ENCODE measurements at places on chromosomes 16 and 17.
A peak's percentile ranks its signal among the peaks of the same experiment; 100 is the strongest.

GRCh38 chr17:50055055-50055425 is 870 bp upstream of the ITGA3 start:
- peak; percentile 87 for DNase-seq

DNA sequence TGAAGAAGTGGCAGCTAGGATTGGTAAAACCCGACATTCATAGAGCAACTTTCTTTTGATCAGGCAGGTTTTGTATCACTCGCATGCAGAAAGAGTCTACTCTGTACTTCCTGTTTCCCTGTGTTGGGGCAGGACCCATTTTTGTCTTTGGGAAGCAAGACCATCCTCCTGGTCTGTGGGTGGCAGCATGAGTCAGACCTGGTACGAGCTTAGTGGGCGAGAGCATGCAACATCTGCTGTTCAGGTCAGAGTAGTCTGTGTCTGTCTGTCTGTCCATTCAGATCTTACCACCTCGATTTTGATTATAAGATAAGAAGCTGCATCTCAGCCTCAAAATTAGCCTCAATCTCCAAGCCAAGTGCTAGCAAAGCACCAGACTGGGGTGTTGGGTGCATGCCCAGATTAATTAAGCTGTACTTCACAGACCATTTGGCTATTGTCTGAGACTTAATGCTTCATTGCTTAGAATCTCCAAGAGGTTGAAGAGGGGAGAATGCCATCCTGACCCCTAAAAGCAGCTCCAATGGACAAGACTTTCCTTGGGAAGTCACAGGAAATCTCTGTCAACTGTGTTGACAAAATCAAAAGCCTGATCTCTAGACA is 110.9 kb downstream of the XYLT1 start:
- DNase-seq: no peak

DNA sequence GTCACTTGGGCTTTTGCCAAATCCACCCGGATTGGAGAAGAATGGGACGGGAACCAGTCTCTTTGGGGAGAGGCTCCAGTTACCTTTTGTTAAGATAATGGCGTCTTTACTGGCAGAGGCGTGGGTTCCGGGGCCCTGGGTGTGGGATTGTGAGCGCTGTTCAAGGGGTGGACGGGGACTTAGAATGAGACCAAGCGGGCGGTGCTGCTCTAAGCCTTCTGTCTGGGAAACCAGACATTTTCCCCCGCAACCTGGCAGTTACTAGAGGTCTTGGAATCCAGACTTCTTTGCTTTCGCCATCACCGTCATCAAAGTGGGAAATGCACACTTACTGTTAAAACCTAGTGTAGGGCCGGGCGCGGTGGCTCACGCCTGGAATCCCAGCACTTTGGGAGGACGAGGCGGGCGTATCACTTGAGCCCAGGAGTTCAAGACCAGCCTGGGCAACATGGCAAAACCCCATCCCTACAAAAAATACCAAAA is 706 bp downstream of the TEN1 start:
- DNase-seq: no peak

- no peak for DNase-seq
These were observed 57.2 kb downstream of the TBC1D16 start for GRCh38 chr17:79978548-79978855.

DNA sequence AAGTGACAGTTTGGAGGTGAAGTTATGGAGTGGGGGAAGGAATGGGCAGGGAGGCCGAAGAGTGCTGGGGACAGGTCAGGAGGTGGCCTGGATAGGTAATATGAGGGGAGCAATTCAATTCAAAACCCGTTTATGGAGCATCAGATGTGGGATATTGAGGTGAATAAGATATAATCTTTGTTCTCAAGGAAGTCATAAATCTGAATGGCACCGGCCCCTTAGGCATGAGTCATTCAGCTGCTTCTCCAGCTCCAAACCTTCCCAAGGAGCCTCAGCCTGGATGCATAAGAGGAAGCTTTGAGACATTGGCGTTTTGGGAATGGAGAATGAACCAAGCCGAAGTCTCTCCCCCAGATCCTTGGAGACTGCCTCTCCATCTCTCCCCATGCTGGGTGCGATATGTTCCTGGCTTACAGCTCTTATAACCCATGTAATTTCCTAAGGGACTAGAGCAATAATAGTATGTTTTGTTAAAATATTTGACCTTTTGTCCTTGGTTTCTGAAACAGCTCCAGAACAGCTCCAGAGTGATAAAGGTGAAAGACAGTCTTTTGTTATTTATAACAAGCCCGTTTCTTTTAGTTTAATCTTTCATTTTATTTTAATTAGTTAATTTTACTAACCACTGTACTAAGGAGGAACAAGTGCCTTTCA is 1.7 kb downstream of the TUBG2 start:
- DNase-seq: no peak

DNA sequence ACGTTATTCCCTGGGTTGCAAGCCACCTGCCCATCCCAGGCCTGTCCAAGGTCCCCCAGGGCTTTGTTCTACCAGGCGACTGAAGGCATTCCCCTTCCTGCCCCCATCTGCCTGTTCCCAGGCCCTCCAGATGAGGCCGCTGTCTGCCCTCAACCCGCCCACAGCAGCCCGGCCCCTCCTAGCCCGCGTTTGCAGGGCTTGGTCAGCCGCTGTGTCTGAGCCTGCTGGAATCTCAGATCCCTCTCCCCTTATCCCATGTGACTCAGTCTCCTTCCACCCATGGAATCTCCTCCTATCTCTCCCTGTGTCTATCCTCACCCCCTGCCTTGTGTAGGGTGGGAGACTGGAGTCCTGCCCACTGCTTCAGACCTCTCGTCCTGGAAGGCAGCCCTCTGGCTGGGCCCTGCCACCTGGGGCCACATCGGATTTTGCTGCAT is 186.0 kb upstream of the TNRC6C start:
- no peak for DNase-seq

- DNase-seq: peak; percentile 46
These were observed 8.9 kb downstream of the OR4D1 start for GRCh38 chr17:58156839-58157803.

DNA sequence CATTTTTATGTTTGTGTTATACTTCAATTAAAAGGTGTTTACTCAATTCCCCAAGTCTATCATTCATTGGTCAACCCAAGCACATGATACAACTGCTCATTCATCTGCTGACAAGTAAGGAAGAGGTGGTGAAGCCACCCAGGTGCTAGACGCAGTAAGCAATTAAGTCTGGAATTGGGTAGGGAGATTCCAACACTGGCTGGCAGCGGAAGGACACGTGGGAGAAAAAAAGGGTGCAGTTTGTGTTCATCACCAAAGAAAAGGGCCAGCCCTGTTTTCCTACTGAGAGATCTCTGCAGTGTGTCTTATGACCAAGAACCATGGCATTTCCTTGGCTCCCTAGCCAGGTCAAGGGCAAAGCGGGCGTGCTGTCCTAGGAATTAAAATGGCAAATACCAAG is 11.8 kb upstream of the ZNF23 start:
- no peak for DNase-seq

DNA sequence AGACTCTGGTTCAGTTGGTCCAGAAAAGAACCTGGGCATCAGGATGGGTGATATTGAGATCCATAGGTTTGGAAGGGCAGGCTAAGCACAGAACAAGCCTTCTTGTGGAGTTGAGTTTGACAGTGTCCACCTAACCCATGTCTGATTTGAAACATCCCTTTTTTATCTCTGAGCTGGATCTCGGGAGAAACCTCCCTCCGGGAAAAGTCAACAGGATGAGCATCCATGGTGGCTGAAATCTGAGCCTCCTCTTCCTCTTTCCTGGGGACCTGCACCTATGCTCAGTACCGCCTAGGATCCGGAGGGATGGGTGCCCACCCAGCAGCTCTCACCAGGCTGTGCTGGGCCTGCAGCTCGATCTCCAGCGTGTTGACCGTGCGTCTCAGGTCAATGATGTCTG is 3.4 kb downstream of the KRT32 start:
- no peak for DNase-seq

GRCh38 chr17:50558941-50559614 is 1.4 kb upstream of the CACNA1G start:
- peak; percentile 36 for DNase-seq

GRCh38 chr17:57604771-57605674 is 140.1 kb downstream of the CCDC182 start:
- DNase-seq: no peak

DNA sequence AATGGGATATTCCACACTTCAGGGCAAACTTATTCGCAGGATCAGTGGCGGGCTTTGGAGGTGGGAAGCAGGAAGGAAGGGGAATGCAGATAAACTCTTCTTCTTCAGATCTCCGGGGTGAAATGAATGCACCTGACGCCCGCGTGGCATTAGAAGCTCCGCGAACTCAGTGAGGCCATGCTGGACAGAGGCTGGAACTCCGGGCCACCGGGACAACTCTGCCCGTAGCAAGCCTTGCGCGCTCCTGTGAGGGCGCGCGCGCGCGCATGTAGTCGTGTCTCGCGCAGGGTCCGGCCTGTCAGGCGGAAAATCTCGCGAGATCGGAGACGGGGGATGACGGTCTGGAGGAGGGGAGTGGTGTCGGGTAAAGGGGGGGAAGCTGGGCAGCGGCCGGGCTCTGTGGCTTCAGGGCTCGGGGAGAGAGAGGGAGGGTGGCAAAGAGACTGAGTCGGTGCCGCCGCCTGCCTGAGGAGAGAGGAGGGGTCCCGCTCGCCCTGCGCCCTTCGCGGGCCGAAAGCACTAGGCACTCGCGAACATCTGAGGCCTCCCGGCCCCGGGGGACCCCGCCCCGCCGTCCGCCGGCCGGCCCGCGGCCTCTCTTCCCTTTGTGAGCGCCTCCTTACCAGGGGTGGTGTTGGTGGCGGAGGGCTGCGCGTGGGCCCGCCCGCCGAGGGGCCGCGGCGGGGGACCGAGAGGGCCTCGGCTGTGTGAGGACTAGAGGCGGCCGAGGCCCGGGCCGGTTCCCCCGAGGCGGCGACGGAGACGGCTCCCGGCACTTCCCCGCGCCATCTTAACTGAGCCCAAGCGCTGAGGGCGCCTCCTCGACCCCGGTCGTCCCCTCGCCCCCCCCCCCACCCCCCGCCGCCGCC is at the start of gene TAOK1:
Gene TAOK1, plus strand, starts transcription at position 382 of the 869 bp plus-strand sequence. CDS start 61,186 bp downstream, outside the sequence.
- DNase-seq: peak; percentile 98

DNA sequence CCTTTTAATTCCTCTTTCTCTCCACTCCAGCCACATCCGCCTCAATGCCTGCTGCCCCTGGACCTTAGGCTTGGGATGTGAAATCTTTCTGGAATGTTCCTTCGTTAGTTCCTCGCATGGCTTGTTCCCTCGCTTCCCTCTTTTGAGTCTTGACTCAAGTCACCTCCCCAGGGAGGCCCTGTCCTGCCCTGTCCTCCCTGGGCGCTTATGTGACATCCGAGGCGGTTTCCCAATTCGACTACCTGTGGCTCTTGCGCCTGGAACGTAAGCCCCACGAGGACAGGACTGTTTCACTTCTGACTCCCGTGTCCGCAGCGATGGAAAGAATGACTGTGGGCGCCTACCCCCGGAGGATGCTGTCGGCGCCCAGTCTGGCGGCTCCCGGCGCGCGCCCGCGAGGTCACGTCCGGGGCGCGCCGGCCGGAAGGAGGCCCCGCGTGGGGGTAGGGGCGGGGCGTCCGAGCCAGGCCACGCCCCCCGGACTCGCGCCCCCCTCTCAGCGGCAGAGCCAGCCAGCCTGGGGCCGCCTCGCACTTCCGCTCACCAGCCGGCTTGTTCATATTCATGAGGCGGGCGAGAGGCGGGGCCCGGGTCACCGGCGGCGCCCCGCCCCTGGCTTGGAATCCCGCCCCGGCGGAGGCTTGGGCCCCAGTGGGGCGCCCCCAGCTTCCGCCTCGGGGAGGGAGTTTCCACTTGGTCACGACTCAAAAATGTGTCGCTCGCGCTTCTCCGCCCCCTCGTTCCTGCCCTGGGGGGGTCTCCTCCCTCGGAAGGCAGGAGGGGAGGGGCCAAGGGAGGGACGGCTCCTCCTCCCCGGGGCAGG is 8.4 kb upstream of the GLIS2 start:
- peak; percentile 89 for DNase-seq

DNA sequence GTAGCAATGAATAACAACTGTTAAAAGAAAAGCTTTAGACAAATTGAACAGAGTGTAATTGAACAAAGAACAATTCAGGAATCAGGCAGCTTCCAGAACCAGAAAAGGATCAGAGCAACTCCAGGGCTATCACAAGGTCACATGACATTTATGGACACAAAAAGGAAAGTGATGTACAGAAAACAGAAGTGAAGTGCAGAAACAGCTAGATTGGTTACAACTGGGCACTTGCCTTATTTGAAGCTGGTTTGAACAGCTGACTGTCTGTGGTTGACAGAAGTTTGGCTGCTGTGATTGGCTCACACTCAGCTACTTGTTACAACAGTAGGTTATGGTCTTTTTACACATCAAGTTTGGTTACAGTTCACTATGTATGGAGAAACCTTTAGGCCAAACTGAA is 14.8 kb downstream of the EFCAB5 start:
- no peak for DNase-seq

DNA sequence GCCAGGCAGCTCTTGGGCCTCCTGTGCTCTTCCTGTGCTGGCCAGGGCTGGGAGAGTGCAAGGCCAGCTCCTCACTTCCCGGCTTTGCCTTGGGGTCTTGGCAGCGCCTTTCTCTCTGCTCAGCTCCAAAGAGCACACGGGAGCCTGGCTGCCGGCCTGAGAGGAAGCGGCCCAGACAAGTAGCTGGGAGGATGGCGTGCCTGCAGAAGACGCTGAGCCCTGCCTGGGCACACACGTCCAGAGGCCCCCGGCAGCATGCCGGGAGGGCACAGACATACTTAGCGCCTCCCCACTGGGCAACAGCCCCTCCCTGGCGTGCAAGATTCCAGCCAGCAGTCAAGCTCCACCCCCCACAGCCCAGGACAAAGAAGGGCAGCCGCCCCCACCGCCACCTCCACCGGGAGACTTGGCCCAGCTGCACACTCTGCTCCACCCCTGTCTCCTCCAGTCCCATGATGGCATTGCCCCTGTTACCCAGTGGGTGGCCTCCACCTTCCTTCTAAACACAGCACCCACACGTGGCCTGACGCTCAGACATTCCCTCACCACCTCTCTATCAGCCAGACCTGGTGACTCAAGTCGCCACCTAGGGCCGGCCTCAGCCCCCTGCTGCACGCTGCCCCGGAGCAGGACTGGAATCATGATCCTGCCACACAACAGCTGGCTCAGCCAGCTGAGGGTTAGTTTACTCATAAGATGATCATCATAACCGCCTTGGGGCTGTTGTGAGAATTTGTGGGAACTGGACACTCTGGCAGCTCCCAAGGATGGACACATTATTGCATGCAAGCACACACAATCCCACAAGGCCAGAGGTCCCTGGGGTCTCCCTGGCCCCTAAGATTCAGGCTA is 12.4 kb downstream of the SGCA start:
- DNase-seq: peak; percentile 50

DNA sequence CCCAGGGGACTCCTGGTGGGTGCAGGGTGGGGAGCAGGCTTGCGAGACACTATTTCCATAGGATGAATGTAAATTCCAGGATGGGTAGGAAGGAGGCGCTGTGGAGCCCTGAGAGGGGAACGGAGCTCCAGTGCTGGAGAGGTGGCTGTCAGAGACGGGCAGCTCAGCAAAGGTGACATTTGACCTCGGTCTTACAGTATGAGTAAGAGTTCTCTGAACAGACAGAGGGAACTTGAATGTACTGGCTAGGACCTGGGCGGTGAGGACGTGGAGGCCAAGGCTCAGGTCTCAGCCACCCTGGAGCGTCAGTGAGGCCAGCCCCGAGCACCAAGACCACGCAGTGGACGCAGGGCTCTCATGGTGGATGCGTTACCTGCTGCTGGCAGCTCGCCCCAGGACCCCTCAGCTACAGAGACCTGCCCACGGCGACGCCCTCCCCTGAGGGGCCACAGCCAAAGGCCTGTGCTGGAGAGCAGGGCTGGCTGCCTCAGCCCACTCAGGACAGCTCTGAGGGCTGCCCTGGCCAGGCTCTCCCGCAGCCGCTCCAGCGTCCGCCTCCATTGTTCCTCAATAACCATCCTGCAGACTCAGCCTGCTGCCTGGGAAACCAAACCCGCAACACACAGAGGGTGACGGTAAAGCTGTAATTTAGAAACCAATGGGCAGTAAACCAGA is 65.9 kb upstream of the TNRC6C start:
- DNase-seq: no peak
